SJSA1 (cell line): ENCODE measurements at places on chromosomes 3 and 15. TPM values are rescaled to one million over a fixed set of nuclear protein-coding genes. Genes with fewer than 3 reads are reported as not detected.

- no peaks in the 10 kb centered on the region; the same call in 1 of the 2 replicates for H3K27me3 ChIP-seq
- no peak overlapping the region for H3K4me3 ChIP-seq
- no peaks in the 10 kb centered on the region for H3K4me1 ChIP-seq
These were observed 76.4 kb upstream of the TRPM1 start for GRCh38 chr15:31177951-31178350.

DNA sequence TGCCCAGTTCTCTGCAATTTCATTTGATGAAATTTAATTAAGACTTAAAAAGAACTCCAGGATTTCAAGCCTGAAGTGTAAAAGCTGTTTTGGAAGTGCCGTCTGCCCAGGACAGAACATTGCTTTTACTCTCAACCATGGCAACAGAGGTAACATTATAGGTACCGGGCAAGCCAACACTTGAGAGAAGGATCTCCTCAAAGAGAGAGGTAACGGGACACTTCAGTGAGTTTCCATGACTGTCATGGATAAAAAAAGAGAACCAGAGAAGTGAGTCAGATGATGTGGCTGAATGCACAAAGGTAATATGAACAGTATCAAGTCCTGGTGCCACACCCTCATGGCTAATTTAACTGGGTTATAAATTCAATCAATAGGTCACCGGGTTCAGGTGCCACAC is 130.2 kb upstream of the LMOD3 start:
- no peaks in the 10 kb centered on the region for H3K36me3 ChIP-seq
- H3K27ac ChIP-seq = no peak overlapping the region
- H3K27me3 ChIP-seq = no peaks in the 10 kb centered on the region
- H3K4me1 ChIP-seq = no peaks in the 10 kb centered on the region
- no peak overlapping the region for H3K4me3 ChIP-seq
- DNase-seq = no peak

DNA sequence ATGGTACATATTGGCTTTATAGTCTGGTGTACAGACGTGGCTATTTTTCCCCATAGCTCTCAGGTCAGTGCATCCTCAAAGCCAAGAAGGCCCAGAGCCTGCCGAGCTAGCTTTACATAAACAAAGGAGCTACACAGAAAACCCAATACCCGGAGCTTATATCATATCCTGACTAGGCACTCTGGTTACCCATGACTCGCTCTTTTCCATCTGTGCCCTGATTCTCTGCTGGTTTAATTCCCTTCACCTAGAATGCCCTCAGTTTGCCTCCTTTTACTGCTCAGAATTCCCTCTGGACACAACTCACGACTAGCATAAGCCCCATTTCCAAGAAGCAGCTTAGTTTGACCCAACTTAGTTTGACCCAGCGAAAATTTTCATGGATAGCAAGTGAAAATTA is 110.8 kb downstream of the TIGIT start:
- no peaks in the 10 kb centered on the region for H3K27me3 ChIP-seq
- DNase-seq = no peak
- H3K27ac ChIP-seq = no peak overlapping the region; the same call in 1 of the 2 replicates

GRCh38 chr3:154602241-154602640 is 172.3 kb upstream of the GPR149 start:
- H3K4me3 ChIP-seq = no peak overlapping the region
- H3K27me3 ChIP-seq = no peaks in the 10 kb centered on the region
- DNase-seq = no peak
- no peak overlapping the region for H3K27ac ChIP-seq
- H3K4me1 ChIP-seq = no peaks in the 10 kb centered on the region
- no peaks in the 10 kb centered on the region for H3K36me3 ChIP-seq

GRCh38 chr3:5465183-5465582 is 277.7 kb downstream of the EDEM1 start:
- no peak for DNase-seq
- H3K27ac ChIP-seq = no peak overlapping the region
- H3K4me1 ChIP-seq = no peaks in the 10 kb centered on the region
- no peaks in the 10 kb centered on the region for H3K36me3 ChIP-seq

GRCh38 chr15:27249046-27249759 is 278.2 kb downstream of the GABRG3 start:
- no peak overlapping the region for H3K4me3 ChIP-seq
- no peaks in the 10 kb centered on the region for H3K4me1 ChIP-seq
- H3K36me3 ChIP-seq = no peaks in the 10 kb centered on the region
- no peaks in the 10 kb centered on the region for H3K27me3 ChIP-seq

GOLGA8J gene
- total RNA-seq = not detected in 2 replicates

CAPN7 gene
- total RNA-seq = 20.0 and 23.6 TPM in 2 replicates

LRRC31 gene
- not detected in 2 replicates for total RNA-seq

OSTN gene
- total RNA-seq = not detected in 2 replicates

WDR93 gene
- 0.05 TPM in 1 of 2 replicates, not detected in the other for total RNA-seq
